CD4-positive, alpha-beta T cell treated with Interleukin-4 for 1 hour (primary cell): ENCODE measurements at places on chromosomes 12 and 14.

GRCh38 chr14:100791348-100791735, 34.6 kb upstream of the MEG3 start:
- DNase-seq = no peak

- no peak for DNase-seq
These were observed 100.1 kb downstream of the DYRK2 start for GRCh38 chr12:67748743-67749040.

DNA sequence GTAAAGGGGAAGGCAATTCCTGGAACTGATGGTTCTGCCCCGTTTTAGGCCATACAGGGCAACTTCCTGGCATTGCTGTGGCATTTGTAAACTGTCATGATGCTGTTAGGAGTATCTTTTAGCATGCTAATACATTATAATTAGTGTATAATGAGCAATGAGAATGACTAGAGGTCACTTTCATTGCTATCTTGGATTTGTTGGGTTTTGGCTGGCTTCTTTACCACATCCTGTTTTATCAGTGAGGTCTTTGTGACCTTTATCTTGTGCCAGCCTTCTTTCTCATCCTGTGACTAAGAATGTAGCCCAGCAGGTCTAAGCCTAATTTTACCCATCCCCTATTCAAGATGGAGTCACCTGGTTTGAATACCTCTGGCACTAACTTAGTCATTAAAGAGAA, 51.2 kb downstream of the TESPA1 start:
- DNase-seq = no peak

DNA sequence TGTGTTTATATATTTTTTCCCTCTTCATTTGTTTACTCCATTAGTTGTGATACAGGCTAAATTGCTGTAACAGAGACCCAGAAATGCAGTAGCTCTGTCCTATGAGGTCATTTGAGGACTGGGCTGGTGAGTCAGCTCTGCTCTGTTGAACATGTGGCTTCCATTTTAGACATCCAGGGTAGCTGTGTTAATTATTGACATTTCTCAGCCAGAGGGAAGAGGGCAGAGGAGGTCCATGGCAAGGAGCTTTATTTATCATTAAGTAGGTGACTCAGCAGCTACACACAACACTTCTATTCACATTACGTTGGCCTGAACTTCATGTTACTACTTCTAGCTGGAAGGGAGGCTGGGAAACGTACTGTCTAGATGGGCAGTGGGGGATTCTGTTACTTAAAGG, 85.4 kb downstream of the PTCSC3 start:
- DNase-seq = no peak

GRCh38 chr12:121537814-121538698, 42.8 kb downstream of the KDM2B start:
- no peak for DNase-seq

- DNase-seq = peak; percentile 47
These were observed 43.9 kb downstream of the CCDC88C start for GRCh38 chr14:91373591-91374254.

GRCh38 chr12:91922139-91922538, 223.5 kb downstream of the BTG1 start:
- no peak for DNase-seq

- no peak for DNase-seq
These were observed 2.4 kb downstream of the ACVR1B start for GRCh38 chr12:51953864-51954263.

DNA sequence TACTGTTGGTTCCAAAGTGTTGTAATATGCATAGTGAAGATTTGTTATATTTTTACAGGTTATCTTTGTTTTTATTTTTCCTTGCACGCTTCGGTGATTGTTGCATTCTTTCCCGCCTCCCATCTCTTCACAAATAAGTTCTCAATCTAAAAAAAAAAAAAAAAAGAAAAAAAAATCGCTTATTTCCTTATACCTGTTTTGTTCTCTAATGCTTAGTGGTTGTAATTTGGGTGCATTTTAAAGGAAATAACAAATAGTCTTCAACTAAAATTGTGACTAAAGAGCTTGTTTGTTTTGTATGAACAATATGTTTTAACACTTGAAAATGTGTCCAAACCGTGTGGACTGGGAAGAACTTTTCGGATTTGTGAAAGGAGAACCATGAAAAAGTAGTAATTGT, 1.5 kb downstream of the CAND1 start:
- DNase-seq = no peak

DNA sequence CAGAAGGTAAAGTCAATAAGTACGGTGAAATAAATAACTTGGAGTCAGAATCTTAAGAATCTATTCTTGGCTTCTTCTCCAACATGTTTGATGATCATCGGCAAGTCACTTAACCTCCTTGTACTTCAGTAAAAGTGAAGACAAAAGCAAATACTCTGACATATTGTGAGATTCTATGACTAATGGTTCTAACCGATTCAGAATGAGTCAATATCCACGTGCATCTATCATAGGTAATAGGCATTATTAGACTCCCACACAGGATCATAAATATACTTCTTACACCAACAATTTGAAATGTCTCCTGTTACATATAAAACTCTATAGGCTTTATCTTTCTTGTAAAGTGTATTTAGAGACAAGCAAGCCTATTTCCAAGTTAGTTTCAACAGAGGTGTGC, 144.4 kb upstream of the ATXN7L3B start:
- DNase-seq = no peak

DNA sequence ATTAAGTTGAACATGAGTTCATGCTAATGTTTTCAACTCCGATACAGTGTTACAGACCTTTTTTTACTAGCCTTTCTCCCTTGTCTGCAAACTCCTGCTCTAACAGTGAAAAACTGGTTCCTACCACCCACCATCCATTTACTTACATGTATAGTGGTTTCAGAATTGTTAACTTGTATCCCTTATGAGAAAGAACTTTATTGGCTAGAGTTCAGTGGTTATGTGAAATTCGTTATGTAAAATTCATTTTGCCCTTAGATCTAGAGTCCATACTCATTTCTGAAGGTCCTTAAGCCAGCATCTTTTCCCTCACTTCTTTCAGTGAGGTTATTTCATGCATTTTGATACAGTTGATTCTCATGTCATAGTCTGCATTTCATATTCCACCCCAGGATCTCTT, 51.0 kb downstream of the PRKCH start:
- DNase-seq = no peak

- DNase-seq = no peak
These were observed 987 bp downstream of the CCER1 start for GRCh38 chr12:90953956-90954421.

GRCh38 chr14:38125481-38126037, 82.1 kb upstream of the SSTR1 start:
- no peak for DNase-seq

- no peak for DNase-seq
These were observed 9.4 kb downstream of the CCDC184 start for GRCh38 chr12:48192861-48193260.

GRCh38 chr12:108801736-108802100, 55.7 kb downstream of the SSH1 start:
- no peak for DNase-seq

DNA sequence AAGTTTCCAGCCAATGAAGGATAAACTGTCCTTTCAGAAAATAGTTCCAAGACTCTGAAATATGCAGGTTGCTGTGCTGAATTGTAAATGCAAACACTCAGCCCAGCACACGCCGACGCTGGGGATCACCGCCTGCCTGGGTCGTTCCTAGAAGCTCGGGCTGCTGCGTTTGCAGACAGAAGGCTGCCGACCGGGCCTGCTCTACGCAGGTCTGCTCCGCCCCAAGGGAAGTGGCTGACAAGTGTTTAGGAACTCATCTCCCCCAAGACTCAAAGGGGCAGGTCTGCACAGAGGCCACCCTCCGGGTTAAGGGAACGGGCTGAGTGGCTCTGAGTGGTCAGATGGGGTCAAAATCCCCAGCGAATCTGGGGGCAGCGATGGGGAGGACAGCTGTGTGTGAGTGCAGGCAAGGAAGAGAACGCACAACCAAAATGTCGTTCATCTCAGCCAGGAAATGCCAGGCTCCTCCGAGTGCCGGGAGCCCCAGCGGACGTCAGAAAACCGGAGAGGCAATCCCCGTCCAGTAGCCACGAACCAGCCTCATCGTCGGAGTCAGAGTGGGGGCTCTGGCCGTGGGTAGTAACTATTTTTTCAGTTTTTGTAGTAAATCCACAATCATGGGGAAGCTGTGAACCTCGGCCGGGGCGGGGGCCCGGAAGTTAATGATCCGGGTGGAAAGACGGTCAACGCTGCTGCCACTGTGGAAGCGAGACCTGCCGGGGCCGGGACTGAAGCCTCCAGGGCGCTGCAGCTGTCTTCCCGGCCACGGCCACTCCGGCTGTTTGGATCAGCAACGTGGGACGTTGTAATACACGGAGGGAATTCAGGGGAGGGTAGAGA, 6.0 kb downstream of the GALNT9 start:
- no peak for DNase-seq

- no peak for DNase-seq
These were observed 989.3 kb upstream of the NOVA1 start for GRCh38 chr14:27587103-27587502.

DNA sequence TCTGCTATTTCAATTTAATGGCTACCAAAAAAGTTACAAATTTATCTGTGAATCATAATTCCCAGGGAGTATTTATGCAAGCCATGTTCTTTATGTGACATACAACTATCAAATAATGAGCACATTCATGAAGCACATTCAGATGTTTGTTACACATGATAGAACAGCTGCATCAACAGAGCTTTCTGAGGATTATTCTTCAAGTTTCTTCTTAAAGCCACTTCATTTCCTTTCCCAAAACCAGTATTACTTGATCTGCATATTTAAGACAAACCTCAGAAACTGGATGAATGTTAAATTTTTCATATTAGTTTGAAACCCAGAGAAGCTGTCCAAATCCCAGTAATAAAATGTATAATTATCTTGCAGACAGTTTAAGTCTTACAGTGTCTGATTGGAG, 73.6 kb upstream of the SOX5 start:
- no peak for DNase-seq

- DNase-seq = no peak
These were observed 61.5 kb downstream of the SLC6A12 start for GRCh38 chr12:152440-152839.

GRCh38 chr14:63940387-63940786, 87.6 kb downstream of the SYNE2 start:
- DNase-seq = no peak

DNA sequence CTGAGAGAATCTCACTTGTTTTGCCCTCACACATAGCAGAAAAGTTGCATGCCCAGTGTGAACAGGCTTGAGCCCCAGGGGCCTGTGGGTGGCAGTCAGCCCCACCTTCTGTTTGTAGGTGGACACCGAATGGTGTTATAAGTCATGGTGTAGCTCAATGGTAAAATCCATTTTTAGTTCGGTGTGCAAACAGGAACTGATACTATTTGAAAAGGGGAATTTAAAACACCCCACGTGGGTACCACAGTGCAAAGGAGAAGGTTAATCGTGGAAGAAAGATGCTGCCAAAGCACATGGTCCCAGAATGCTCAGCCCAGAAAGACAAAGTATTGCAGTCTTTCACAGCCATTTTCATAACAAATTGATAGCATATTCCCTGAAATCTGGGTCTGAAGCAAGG, 71.8 kb upstream of the GZMB start:
- DNase-seq = no peak

DNA sequence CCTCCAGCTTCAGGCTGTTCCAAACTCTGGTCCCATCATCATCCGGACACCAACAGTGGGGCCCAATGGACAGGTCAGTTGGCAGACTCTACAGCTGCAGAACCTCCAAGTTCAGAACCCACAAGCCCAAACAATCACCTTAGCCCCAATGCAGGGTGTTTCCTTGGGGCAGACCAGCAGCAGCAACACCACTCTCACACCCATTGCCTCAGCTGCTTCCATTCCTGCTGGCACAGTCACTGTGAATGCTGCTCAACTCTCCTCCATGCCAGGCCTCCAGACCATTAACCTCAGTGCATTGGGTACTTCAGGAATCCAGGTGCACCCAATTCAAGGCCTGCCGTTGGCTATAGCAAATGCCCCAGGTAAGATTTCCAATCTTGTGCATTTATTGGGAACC, 3.3 kb downstream of the SP1 start:
- DNase-seq = no peak

DNA sequence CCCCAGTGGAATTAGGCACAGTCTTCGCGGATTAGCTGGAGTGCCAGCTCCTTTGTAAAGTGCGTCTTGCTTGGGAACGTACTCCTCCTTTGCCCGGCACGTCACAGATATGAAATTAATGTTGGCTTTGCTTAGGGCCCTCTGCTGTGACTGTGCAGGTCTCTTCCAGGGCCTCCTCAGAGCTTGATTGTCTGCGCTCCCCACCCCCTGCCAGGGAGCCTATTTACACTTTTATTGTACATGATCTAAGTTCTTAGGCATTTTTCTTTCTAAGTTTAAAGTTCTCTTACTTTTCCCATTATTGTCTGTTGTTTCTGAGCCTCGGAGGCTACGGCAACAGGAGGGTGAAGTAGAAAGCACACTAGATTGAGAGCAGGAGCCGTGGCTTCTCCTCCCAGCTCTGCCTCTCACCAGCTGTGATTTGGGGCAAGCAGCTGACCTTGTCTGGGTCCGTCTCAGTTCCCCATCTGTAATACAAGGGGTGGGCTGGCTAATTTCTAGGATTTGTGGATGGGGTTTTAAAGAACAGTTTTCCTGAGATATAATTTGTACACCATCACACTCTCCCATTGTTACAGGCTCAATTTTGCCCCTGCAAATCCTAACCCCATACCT, 81.8 kb downstream of the TSPAN9 start:
- no peak for DNase-seq

DNA sequence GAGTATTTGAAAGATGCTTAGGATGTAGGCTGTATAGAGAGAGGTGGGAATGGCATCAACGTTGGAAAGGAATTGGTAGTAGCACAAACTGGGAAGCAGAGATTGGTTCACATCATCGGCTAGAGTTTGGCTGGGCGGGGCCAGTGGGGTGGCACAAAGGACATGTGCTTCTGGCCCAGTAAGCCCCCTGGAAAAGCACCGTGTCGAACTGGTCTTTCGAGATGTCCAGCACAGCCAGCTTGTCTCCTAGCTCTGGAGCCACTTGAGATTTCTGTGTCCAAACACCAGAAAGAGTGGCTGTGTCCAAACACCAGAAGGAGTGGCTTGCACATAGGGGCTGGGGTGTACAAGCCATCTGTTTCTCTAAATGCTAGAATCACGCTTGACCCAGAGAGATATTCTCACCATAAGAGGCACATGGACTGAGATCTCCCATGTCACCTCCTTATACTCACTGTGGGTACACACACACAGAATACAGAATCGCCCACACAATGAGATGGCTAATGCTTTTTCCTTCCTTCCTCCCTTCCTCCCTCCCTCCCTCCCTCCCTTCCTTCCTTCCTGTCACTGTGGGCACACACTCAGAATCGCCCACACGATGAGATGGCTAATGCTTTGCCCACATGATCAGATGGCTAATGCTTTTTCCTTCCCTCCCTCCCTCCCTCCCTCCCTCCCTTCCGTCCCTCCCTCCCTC, 41.8 kb upstream of the KCNK13 start:
- DNase-seq = no peak

GRCh38 chr14:52862632-52863333, 71.4 kb upstream of the GNPNAT1 start:
- no peak for DNase-seq

DNA sequence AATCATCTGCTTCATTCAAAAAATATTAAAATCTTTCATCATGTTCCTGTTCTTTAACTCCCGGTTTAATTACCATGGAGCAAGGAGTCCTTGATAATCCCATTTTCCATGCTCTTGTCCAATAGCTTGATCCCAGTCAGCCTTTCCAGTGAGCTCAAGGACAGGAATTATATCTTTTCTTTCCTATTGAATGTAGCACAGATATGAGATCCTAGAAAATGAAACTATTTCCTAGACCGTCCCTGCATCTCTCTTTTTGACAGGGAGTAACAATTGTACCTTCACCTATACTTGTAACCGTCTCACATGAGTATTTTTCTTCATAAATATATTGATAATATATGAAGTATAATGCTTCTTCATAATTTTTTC, 35.6 kb downstream of the PIK3C2G start:
- DNase-seq = no peak
